ENCODE measurements at places on chromosomes 6 and 20.

DNA sequence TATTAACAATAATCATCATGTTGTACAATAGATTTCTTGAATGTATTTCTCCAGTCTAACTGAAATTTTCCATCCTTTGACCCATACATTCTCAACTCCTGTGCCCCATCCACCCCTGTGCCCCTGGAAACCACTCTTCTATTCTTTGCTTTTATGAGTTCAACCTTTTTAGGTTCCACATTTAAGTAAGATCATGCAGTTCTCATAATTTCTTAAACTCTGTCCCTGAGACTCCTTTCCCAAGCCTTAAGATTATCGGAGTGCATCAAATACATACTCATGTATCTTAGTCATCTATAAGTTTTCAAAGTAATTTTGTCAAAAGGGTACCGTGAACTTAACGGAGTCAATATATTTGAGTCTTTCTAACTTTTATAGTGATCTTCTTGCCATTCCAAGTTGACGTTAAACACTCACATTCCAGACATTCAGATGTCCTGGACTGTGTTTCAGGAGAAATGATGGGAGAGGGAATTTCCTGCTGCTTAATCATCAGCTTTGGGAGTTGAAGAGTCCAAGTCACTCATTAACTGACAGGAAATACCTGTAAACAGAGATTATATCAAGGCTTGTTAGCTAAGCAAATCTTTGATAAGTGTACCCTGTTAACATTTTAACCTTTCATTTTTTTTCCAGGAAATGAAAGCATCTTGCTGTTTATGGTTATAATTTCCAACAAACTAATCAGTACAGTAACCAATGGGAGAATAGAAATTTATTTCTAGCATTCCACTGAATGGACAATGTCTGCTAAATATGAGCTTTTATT lies 73.3 kb downstream of the ADGRG6 start:
- DNase-seq, result no peak

GRCh38 chr20:61123751-61124368 lies 128.2 kb upstream of the CDH4 start:
- DNase-seq, result no peak

DNA sequence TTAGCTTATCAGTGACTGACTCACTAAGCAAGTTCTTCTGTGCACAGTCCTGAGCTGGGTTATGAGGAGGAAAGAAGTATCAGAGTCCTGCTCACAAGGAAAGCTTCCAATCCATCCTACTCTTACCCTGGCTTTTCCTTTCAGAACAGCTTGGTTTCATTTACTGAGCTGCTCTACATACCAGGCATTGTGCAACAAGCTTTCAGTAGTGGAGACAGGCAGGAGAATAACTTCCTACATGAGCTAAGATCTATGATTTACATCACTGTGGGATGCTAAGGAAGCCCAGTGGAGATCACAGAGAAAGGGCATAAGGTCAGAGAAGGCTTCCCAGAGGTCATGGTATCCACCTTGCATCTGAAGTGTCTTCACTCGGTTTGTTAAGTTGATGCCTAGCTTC lies 144.5 kb downstream of the MAP3K7 start:
- no peak for DNase-seq

GRCh38 chr6:21844120-21844917 lies 250.8 kb downstream of the SOX4 start:
- no peak for DNase-seq

- no peak for DNase-seq
These were observed 1.5 kb downstream of the MMP24OS start for GRCh38 chr20:35276408-35276807.

GRCh38 chr6:819122-819521 lies 126.2 kb upstream of the EXOC2 start:
- DNase-seq, result no peak

DNA sequence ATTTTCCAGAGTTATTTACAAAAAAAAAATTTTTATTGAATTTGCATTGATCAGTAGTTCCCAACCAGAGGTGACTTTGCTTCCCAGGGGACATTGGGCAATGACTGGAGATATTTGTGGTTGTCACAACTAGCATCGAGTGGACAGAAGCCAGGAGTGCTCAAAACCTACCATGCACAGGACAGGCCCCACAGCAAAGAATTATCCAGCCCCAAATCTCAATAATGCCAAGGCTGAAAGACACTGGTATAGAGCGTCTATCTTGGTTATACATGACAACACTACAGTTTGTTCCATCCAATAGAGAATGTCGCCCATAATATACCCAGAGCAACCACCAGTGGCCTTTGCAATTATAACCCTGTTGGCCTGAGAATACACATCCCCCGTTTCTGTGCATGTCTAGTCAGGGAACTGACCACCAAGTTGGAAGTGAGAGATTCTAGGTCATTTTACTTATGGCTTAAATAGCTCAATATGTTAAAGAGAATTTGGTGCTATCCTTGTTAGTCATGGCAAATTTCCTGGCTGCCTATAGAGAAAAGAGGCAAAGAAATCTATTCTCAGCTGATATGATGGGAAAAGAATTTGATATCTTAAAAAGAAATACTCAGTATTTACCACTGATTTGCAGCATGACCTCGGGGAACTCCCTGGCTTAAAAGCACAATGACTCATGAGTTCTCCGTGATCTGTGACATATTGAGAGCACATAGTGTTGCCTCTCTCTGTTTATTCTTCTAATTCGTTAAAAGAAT lies 76.0 kb upstream of the ADTRP start:
- no peak for DNase-seq

DNA sequence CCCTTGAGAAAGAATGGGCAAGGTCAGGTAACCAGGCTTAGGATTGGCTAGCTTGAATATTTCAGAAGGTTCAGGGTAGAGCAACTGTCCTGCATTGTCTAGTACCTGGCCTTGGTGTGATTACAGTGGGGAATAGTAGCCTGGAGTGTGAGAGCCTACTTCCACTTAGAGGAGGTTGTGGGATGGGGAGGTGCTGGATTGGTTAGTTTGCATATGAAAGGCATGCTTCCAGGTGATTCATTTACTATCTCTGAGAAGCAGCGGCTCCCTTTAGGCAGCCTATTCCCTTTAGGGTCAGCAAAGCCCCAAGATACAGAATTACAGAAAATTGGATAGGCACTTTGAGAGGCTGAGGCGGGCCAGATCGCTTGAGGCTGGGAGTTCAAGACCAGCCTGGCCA lies 25.0 kb upstream of the SCGN start:
- no peak for DNase-seq

GRCh38 chr6:782141-782540 lies 89.2 kb upstream of the EXOC2 start:
- no peak for DNase-seq

DNA sequence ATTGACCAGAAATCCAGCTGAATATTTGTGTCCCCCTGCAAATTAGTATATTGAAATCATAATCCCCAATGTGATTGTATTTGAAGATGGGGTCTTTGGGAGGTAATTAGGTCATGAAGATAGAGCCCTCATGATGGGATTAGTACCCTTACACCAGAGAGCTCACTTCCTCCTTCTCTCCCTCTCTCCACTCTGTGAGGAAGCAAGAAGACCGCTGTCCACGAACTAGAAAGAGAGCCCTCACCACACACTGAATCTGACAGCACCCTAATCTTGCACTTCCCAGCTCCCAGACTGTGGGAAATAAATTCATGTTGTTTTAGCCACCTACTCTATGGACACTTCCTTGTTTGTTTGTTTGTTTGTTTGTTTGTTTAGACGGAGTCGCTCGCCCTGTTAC lies 11.9 kb upstream of the PLAGL1 start:
- no peak for DNase-seq

All from NCI-H1105 (cell line).